ENCODE measurements at places on chromosomes 6 and 20. TPM values are rescaled to one million over a fixed set of nuclear protein-coding genes. Genes with fewer than 3 reads are reported as not detected.

OR2H1 gene
- total RNA-seq: not detected

DNA sequence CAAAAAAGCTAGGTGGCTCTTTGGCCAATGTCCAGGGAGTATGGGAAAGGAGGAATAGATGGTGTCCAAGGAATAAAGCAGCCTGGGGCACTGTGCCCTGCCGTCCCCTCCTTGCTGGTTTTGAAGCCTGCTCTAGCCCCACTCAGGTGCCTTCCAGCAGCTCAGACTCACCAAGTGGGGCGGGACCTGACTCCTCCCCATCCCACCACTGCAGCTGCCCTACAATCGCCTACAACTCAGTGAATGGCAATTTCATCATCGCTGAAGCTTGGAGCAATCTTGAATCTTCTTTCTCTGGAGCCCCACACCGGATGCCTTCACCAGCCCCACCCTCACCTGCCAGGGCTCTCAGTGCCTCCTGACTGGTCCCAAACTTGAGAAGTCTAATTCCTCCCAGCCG is 56.4 kb upstream of the NXT1 start:
- no peak for DNase-seq

DNA sequence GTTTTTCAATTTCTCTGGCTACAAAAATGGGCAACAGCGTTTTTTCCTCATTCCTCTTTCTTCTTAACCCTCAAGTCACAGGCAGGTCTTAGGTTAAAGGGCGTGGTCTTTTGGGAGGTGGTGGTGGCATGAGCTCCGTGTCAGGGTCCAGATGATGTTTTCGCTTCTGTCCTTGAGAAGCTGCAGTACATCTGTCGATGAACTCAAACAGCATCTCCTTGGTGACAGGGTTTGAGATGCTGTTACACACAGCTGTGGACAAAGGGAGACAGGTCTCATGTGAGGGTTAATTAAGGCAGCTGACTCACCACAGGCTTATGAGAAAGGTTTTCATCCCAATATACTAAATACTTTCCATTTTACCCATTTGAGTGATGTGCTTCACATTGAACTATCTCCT is 350.8 kb downstream of the RNGTT start:
- no peak for DNase-seq

GRCh38 chr6:127547215-127547614 is 28.1 kb upstream of the MTCL3 start:
- no peak for DNase-seq

GRCh38 chr6:84449220-84449619 is 221.8 kb upstream of the CEP162 start:
- no peak for DNase-seq

- no peak for DNase-seq
Measured at GRCh38 chr20:54004445-54004844, 65.9 kb downstream of the BCAS1 start.

DNA sequence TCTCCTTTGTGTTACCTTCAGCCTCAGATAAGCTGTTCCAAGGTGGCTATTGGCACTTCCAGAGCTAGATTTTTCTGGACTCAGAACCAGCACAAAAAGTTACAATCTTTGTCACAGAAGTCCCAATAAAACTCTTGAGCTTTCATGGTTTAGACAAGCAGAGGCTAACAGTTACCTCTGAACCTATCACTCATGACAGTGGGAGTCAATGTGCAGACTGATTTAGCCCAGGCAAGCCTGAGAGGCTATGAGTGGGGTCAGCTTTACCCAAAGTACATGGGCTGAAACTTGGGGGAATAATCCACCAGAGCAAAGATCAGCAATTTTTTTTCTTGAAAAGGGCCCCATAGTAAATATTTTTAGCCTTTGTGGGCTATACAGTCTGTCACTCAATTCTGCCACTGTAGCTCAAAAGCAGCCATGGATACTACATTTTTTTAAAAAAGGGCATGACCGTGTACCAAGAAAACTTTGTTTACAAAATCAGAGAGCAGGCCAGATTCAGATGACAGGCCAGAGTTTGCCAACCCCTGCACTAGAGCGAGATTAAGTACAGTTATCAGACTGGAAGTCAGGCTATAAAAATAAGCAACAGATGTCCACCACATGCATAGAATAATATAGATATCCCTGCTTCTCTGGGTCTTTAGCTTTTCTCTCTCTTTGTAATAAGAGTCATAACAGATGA is 20.0 kb downstream of the CCN2 start:
- DNase-seq: no peak

GRCh38 chr6:133114973-133115372 is 126.2 kb upstream of the EYA4 start:
- DNase-seq: no peak

DNA sequence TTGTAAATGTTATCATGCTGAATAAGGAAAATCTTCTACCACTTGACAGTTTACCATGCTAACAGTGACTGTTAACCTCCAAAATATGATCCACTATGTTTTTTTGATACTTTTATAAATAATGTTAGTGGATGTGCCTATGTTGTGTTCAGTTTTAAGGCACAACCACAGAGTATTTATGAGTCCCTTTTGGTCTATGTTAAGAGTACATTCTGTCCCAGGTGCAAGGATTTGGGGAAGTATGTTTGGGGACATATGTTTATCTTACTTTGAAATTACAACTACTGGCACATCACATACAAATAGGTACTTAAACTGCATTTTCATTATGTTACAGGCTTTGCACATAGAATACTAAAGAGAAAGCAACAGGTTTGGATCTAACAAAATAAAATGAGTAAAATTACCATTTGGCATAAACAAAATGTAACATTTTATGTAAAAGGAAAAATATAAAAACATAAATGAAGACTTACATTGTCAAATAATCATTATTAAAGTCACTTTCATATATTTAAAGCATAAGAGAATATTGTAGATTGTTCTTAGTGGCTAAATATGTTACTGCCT is 71.2 kb downstream of the SESN1 start:
- no peak for DNase-seq

DNA sequence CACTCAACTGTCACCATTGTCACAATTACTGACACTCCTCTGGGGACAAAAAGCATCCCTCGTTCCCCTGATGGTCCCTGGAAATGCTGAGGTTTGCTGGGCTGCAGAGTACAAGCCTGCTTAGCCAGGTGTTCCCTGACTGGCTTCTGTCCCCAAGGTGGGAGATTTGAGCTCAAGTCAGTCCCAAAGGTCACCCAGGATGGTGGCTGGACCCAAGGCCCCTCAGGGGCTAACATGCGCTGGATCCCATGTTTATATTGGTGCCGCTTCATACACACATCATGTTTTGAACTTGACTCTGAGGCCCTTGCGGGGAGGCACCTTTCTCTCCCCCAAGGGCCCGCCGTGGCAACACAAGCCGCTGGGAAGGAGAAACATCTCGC is 44.2 kb downstream of the PMEPA1 start:
- DNase-seq: no peak

GRCh38 chr6:27078734-27079357 is 168.7 kb upstream of the PRSS16 start:
- peak; percentile 47 for DNase-seq

GRCh38 chr6:14792118-14792955 is 453.5 kb upstream of the JARID2 start:
- DNase-seq: no peak

DNA sequence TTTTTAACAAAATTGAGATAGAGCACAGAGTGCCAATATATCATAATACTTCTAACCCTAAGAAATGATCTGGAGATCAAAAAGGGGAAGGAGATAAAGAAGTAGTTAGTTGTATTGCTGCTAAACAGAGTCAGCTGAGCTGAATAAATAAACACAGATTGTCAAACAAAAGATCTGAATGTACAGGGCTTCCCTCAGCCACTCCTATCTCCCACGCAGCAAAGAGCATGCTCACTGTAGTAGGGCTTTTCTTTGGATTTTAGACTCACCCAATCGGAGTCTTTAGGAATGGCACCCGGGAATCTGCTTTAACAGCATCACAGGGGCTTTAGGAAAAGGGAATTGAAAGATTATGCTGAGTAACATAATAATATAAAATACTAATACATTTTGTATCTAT is 222.2 kb upstream of the STXBP5 start:
- DNase-seq: no peak

DNA sequence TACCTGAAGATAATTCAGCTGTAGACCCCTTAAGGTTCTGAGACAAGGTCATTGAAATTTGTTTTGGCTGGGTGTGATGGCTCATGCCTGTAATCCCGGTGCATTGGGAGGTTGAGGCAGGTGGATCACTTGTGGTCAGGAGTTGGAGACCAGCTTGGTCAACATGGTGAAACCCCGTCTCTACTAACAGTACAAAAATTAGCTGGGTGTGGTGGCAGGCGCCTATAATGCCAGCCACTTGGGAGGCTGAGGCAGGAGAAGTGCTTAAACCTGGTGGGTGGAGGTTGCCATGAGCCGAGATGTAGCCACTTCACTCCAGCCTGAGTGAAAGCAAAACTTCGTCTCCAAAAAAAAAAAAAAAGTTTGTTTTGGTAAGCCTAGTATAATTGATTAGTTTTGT is 11.0 kb downstream of the SRSF3 start:
- DNase-seq: no peak

- DNase-seq: no peak
Measured at GRCh38 chr6:167485186-167485978, 160.5 kb downstream of the TTLL2 start.

C20orf202 gene
- 0.66 TPM for total RNA-seq

GRCh38 chr20:58523971-58524315 is 8.7 kb upstream of the APCDD1L start:
- DNase-seq: no peak

DNA sequence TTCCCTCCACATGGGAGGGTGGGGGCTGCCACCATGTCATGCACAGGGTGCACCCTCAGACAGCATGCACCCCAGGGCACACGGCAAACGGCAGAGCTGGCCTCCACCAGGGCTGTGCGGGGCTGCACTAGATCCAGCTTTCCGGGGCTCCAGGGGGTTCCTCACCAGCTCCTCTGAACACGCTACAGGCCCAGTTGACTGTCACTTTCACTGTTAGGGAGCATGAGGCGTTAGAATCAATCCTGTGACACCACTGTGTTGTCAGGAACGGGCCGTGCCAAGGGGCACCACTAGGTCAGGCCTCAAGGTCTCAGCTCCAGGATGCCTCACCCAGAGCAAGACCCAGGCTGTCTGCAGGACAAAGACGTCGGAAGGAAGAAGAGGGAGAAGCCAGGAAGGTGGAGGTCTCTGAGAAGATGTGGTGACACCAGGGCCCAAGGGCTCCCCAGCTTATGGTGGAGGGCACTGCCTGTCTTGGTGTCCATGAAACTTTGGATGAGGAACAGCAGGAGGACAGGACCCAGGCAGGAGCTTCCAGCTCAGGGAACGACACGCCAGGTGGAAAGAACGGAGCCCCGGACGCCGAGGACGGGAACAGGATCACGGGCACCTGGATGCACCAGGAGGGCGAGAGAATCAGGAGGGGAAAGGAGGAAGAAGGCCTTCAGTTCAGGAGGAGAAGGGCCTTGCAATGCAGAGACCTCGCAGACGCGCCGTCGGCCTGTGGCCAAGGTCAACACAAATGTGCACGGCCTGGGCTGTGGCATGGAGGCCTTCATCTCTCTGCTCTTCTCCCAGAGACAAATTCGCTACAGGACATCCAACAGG is 49.5 kb downstream of the YTHDF1 start:
- no peak for DNase-seq

DNA sequence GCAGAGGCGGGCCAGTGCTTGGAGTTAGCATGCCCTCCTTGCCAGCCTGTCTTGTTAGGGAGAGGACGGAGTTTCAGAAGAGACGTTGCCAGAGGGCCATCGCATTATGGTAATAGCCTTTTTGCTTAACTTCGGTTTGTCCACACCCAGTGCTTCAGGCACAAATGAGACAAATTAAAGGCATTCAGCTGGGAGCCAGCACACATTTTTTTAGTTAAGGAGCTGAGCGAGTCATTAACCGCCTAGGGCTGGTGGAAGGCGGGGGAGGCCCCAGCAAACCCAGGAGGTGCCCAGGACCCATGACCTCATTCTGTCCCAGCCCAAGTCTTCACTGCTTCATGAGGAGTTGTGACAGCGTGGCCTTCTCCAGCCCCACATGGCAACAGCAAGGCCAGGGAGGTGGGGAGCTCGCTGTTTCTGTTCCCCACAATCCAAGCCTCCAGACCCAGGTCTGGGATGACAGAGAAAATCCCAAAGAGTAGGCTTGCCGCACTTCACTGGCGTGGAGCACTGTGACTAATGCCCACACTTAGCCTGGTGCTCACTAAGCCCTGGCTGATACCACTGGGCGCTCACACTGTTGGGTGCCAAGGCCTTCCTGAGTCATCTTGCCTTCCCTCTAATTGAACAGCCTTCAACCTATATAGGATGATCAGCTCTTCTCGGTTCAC is 237.1 kb downstream of the ANKRD60 start:
- no peak for DNase-seq

GRCh38 chr20:36085686-36086267 is 68.8 kb upstream of the EPB41L1 start:
- peak; percentile 82 for DNase-seq

BFSP1 gene
- 1.2 TPM for total RNA-seq

DNA sequence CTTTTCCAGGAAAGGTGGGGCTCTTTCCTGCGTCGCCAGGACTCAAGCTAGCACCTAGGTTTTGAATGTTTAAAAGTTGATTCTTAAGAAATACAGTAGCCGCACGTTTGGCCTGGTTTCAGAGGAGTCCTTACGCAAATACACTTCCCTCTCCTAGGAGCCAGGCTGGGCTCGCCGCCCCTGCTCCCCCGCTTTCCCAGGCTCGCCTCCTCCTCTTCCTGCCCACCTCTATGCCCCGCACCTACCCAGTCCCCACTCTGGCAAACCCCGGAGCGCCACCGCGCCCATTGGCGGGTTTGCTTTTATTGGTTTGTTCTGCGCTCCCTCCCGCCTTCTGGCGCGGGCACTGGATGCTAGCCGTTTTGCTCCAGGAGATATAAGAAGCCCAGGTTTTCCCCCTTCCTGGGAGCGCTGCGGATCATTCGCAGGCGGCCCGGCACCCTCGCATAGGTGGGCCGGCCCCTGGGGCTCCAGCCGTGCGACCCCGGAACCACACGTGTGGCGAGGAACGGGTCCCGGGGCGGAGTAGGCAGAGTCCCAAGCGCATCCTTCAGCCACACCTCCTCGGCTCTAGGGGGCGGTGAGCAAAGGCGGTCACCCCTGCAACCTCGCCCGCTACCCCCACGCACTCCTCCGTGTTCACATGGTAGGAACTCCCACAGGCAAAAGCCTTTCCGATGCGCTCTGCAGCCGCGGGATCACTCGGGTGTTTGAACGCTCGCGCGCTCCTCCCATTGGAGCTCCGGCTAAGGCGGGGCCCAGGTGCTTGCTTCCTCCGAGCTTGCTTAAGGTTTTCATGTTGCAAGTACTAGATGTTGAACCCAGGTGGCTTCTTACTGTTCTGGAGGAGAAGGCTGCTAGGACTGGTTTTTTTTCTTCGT is 119.0 kb downstream of the RTN4IP1 start:
- peak; percentile 60 for DNase-seq

- DNase-seq: no peak
Measured at GRCh38 chr6:150058231-150058792, 10.6 kb downstream of the ULBP3 start.

- DNase-seq: no peak
Measured at GRCh38 chr6:141261016-141261671, 871.6 kb upstream of the GJE1 start.

- no peak for DNase-seq
Measured at GRCh38 chr20:58174708-58175280, 53.7 kb downstream of the ANKRD60 start.

GRCh38 chr6:67863346-67863745 is 771.7 kb upstream of the ADGRB3 start:
- no peak for DNase-seq
